Posterior vena cava (tissue), 2 donors: ENCODE measurements at places on chromosomes 3 and 15. TPM values are rescaled to one million over a fixed set of nuclear protein-coding genes. Genes with fewer than 3 reads are reported as not detected.

The ARHGAP31 gene
- 26.5 TPM for total RNA-seq

The NR1I2 gene
- total RNA-seq = not detected

The TMEM45A gene
- total RNA-seq = 75.3 TPM

The MFGE8 gene
- total RNA-seq = 1,044 TPM

DNA sequence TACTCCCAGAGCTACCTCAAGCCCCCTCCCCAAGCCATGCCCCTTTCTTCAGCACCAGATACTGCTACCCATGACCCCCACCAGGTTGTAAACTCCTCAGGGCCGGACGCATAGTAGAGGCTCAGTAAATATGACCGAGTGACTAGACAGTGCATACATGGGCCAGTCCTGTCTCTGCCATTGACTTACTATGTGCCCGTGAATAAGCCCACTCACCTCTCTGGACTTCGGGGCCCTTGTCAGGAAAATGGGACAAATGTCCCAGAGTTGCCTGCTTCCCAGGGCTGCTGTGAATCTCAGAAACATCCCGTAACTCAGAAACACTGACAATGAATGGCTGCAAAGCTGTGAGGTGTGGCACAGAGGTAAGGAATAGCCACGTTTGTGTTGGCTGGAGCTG, 48.2 kb upstream of the FGD5 start:
- no peak for DNase-seq

- no peak for DNase-seq
Measured at GRCh38 chr3:182116386-182116785, 404.7 kb downstream of the SOX2 start.

DNA sequence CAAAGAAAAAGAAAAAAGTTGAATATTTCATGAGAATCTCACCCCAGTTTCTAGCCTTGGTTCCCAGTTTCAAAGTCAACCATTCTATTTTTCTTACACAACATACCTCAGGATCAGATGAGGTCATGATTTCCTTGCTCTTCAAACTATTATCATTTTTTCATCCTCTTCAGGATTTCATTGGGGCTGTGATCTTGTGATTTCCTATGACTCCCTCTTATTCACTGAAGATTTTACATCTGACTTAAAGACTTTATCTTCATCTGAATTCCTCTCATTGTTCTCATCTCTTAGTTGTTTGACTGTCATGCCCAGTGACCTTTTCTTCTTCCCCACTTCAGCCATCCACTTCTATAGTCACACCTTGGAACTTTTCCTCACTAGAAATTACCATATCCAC, 3.1 kb upstream of the C3orf33 start:
- no peak for DNase-seq

DNA sequence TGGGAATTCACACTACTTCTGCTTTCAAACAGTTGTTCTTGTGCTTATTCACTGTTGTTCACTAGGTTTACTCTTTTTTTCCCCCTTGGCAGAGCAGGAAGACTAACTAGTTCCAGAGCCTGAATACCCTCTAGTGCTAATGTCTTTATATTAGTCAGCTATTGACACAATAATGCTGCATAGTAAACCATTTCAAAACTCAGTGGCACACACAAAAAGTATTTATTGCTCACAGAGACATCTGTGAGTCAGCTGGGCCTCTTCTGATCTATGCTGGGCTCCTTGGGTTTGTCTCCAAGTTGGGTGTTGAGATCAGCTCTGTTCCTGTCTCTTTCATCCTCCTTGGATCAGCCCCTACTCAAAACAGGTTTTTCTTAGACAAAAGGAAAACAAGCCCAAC, 51.1 kb downstream of the RSRC1 start:
- DNase-seq = no peak

- no peak for DNase-seq
Measured at GRCh38 chr3:164416491-164417222, 661.6 kb downstream of the SI start.
